ENCODE measurements at places on chromosomes 16 and 17.

GRCh38 chr16:89869911-89870310 lies 3.5 kb upstream of the TCF25 start:
- DNase-seq = no peak

DNA sequence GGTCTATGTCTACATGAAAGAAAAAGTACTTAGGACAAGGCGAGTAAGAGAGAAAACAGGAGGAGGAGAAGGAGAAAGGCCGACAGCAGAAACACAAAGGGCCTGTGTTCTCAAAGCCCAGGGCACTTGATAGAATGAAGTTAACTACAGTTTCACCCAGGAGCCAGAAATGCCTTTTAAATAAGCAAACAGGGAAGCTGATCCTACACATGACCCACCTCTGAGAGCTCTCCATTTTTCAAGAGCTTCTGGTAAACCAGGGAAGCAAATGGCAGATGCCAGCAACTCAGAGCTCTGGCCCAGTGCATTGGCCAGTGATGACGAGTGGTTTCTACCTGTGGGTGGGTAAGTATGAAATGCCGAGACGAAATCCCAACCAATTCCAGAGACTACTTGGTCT lies 163.4 kb downstream of the ZFHX3 start:
- no peak for DNase-seq

DNA sequence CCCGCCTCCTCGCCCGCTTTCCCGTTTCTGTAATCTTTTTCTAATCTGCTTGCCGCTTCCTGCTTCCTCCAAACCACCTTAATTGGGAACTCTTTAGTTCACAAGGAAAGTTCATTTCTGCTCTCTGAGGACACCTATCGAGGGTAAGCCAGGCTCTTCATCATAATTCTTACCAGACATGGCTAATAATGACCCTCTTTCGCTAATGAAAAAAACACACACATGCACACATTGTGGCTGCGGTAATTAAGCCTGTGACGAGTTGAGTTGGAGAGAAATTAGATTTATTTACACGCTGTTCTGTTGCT lies 100.6 kb downstream of the ZNF423 start:
- no peak for DNase-seq

DNA sequence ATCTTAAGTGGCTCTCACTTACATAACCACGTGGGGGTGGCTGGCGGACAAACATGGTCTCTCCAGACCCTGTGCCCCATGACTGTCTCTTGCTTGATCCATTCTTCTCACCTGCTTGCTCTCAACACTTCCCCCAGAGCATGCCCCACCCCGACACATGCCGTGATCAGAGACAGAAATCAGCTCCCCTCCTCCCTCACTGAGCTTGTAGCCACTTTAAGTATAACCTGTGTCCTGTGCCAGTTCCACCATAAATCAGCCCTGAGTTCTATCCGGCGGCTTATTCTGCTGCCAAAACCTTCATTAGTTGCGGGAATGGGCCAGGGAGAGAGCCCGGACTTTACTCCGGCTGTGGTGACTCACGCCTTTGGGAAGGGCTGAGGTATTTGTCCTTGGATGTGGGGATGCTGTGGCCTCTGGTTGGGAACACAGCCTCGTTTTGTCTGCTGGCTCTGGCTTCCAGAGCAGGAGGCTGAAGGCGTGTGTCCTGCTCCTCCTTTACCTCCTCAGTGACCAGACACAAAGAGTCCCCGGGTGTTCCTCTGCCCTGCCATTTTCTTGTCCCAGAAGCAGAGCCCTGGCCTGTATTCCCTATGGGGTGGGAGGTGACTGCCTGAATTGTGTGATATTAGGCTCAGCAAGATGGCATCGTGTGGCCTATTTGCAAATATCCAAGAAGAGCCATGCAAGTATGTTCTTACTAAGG lies 21.1 kb downstream of the ANKRD40 start:
- no peak for DNase-seq

DNA sequence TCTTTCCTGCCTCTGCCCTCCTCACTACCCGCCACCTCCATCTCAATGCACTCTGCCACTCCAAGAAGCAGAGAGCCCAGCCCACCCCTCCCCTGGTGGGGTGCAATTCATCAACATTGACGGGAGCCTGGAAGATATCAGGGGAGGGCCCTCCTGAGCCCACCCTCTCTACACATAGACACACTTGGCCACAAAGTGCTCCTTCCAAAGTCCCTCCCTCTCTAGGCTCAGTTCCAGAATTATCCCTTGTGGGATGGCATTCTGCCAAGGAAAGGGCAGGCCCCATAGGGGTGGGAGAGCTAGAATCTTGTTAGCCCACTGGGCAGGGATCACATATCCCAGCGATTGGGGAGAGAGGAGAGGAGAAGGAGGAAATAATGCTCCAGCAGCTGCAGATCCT lies 66.2 kb downstream of the TMEM132E start:
- DNase-seq = no peak

DNA sequence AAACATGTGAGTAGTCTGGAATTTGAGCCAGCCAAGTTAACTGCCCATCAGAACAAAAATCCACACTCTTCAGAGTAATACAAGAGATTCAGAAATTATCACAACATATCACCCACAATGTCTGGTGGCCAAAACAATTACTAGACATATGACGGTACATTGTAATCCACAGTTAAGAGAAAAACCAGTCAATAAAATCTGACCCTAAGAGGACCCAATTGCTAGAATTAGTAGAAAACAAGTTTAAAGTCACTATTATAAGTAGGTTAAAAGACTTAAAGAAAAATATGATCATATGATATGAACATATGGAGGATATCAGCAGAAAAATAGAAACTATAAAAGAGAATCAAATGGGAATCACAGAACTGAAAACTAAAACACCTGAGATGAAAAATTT lies 15.8 kb downstream of the CMTR2 start:
- DNase-seq = no peak

- no peak for DNase-seq
Observed at GRCh38 chr16:84517366-84517765, 12.9 kb upstream of the MEAK7 start.

- no peak for DNase-seq
Observed at GRCh38 chr17:65287040-65287439, 149.9 kb downstream of the RGS9 start.

GRCh38 chr16:17367036-17367435 lies 103.7 kb downstream of the XYLT1 start:
- no peak for DNase-seq

GRCh38 chr17:73875346-73875745 lies 231.1 kb upstream of the SDK2 start:
- DNase-seq = no peak

DNA sequence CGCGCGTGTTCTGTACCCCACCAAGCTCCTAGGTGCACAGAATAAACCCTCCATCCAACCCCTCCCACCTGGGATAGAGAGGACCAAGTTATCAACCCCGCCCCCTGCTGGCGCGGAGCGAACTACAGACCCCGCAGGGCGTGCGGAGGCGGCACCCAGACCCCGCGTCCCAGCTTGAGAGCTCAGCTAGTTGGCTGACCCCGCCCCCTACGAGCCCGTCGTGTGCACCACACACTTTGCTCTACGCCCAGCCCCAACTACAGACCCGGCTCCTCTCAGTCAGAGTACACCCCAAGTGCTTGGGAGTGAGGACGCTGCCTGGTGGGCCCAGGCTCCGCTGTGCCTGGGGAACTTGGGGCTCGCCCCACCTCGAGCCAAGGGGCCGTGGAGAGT lies 1.5 kb downstream of the GRIN2A start:
- peak; percentile 19 for DNase-seq

GRCh38 chr16:11232852-11233726 lies 22.9 kb downstream of the SOCS1 start:
- peak; percentile 91 for DNase-seq

GRCh38 chr17:41486809-41487530 lies 2.7 kb downstream of the KRT36 start:
- no peak for DNase-seq

DNA sequence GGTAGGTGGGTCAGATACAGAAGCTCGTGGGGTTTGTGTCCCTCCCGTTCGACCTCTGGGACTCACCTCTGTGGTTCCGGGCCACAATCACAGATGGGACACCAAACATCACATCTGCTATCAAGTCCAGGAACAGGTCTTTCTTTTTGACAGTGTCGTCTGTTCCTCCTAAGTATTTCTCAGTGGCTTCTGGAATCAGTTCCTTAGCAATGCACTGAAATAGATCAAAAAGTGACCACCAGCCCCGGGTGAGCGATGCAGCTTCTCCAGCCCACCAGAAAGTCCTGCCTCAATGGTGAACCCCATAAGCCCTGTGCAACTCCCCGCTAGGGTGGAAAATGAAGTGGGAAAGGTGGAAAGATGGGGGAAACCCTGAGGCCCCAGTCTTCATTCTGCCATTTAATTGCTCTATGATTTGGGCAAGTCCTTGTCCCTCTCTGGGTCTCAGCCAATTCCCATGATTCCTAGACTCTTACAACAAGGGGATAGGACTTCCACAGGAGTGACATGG lies 22.4 kb downstream of the CES1 start:
- no peak for DNase-seq

Measured in stimulated activated CD4-positive, alpha-beta T cell treated with anti-CD3 and anti-CD28 coated beads, TNF-alpha, amount 100 ng/mL, for 24 hours (primary cell).